Mammary epithelial cell (primary cell): ENCODE measurements at places on chromosomes 16 and 17. TPM values are rescaled to one million over a fixed set of nuclear protein-coding genes. Genes with fewer than 3 reads are reported as not detected.

Gene SULT1A3
- polyA plus RNA-seq, result 4.6 TPM

Gene BEAN1
- polyA plus RNA-seq, result 0.61 TPM

Gene DOC2B
- not detected for polyA plus RNA-seq

Gene KRTAP9-4
- not detected for polyA plus RNA-seq

Gene CDRT15
- not detected for polyA plus RNA-seq

Gene MTSS2
- polyA plus RNA-seq, result 46.7 TPM

Gene USP6
- polyA plus RNA-seq, result not detected

Gene CHST5
- polyA plus RNA-seq, result 0.01 TPM

Gene NPTX1
- polyA plus RNA-seq, result 0.14 TPM

Gene TNFRSF17
- not detected for polyA plus RNA-seq

Gene METTL2A
- polyA plus RNA-seq, result 15.1 TPM

Gene ITGAL
- not detected for polyA plus RNA-seq

Gene NPIPB13
- 1.1 TPM for polyA plus RNA-seq

Gene CDT1
- polyA plus RNA-seq, result 13.6 TPM

Gene RNF43
- polyA plus RNA-seq, result 6.4 TPM

Gene SSH2
- 14.3 TPM for polyA plus RNA-seq

Gene PEX12
- polyA plus RNA-seq, result 8.0 TPM

Gene AOC2
- polyA plus RNA-seq, result 0.57 TPM

Gene OTOP3
- polyA plus RNA-seq, result not detected

Gene PPL
- polyA plus RNA-seq, result 43.0 TPM

Gene PLCG2
- polyA plus RNA-seq, result 2.5 TPM

Gene DGKE
- 2.9 TPM for polyA plus RNA-seq

Gene TMEM238L
- polyA plus RNA-seq, result not detected

Gene BCO1
- polyA plus RNA-seq, result not detected

Gene C17orf113
- polyA plus RNA-seq, result 0.24 TPM

Gene CLDN6
- 0.08 TPM for polyA plus RNA-seq

Gene ACLY
- 424 TPM for polyA plus RNA-seq

Gene CES1
- polyA plus RNA-seq, result 0.07 TPM

Gene PRKCB
- polyA plus RNA-seq, result not detected

Gene TP53TG3F
- polyA plus RNA-seq, result not detected

Gene ABCC11
- polyA plus RNA-seq, result 0.42 TPM

Gene PYDC1
- polyA plus RNA-seq, result not detected

Gene ZG16B
- polyA plus RNA-seq, result 0.42 TPM

Gene CARD14
- 0.14 TPM for polyA plus RNA-seq

Gene FNDC8
- polyA plus RNA-seq, result not detected

Gene NLGN2
- polyA plus RNA-seq, result 3.9 TPM

Gene GCGR
- not detected for polyA plus RNA-seq

Gene SDR42E1
- polyA plus RNA-seq, result 10.6 TPM

Gene SLC6A4
- not detected for polyA plus RNA-seq

Gene KRTAP9-8
- not detected for polyA plus RNA-seq

Gene IGF2BP1
- 0.03 TPM for polyA plus RNA-seq

Gene ETV4
- 34.1 TPM for polyA plus RNA-seq

Gene TBC1D3
- not detected for polyA plus RNA-seq

Gene CHST4
- 0.85 TPM for polyA plus RNA-seq

Gene HIC1
- 0.20 TPM for polyA plus RNA-seq

Gene SMIM36
- not detected for polyA plus RNA-seq

Gene IL17C
- polyA plus RNA-seq, result 0.06 TPM

Gene NMRAL1
- polyA plus RNA-seq, result 81.2 TPM

Gene CES4A
- 4.8 TPM for polyA plus RNA-seq

Gene PARD6A
- polyA plus RNA-seq, result 0.59 TPM

Gene PRRT2
- polyA plus RNA-seq, result 0.07 TPM

Gene ITGAD
- polyA plus RNA-seq, result not detected

Gene KRT20
- polyA plus RNA-seq, result not detected
